ENCODE measurements at places on chromosomes 5 and 9. TPM values are rescaled to one million over a fixed set of nuclear protein-coding genes. Genes with fewer than 3 reads are reported as not detected.

GRCh38 chr9:107932046-107932445 lies 442.5 kb upstream of the KLF4 start:
- H3K4me1 ChIP-seq: no peaks in the 10 kb centered on the region
- no peaks in the 10 kb centered on the region for H3K36me3 ChIP-seq
- no peak overlapping the region for H3K27ac ChIP-seq
- H3K4me3 ChIP-seq: no peak overlapping the region
- DNase-seq: no peak
- no peaks in the 10 kb centered on the region for H3K27me3 ChIP-seq

DNA sequence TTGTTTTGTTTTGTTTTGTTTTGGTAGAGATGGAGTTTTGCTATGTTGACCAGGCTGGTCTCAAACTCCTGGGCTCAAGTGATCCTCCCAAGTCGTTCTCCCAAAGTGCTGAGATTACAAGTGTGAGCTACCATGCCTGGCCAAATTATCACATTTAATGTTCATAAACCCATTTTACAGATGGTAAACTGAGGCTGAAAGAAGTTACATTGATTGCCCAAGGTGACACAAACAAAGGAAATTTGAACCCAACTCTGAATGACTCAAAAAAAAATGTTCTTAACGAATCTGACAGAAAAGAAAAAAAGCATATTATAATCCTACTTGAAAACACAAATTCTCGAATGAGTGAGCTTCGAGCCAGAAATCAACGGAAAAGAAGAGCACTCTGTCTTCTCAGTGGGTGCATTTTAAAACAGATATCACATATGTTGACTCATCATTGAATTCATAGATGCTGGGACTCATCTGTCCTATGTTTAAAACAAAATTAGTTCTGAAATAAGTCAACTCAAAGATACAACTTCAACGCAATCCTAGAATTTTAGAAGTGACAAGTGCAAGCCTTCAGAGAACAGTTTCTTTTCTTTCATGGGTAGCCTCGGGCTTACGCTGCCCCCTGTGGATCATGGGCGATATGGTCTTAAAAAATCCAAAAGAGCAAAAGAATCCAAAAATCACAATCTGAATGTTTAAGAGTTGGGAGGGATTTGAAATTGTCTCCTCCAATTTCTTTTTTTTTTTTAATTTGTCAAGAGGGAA lies 28.4 kb downstream of the TIMD4 start:
- DNase-seq: peak; percentile 9
- H3K4me1 ChIP-seq: peaks cover 12% of the 10 kb centered on the region
- no peak overlapping the region for H3K27ac ChIP-seq

- no peak overlapping the region for H3K27ac ChIP-seq
- no peak overlapping the region for H3K4me3 ChIP-seq
- peaks cover 9% of the 10 kb centered on the region for H3K4me1 ChIP-seq
- no peaks in the 10 kb centered on the region for H3K27me3 ChIP-seq
Observed at GRCh38 chr9:68876273-68876672, 137.6 kb downstream of the PRKACG start.

The SLC30A5 gene
- 53.6 TPM for total RNA-seq

The HAPLN1 gene
- not detected for total RNA-seq

The PCDHGA11 gene
- not detected for total RNA-seq

Data from HepG2 (cell line).